Naive B cell (primary cell): ENCODE measurements at places on chromosomes 1 and 21.
A peak's percentile ranks its signal among the peaks of the same experiment; 100 is the strongest.

DNA sequence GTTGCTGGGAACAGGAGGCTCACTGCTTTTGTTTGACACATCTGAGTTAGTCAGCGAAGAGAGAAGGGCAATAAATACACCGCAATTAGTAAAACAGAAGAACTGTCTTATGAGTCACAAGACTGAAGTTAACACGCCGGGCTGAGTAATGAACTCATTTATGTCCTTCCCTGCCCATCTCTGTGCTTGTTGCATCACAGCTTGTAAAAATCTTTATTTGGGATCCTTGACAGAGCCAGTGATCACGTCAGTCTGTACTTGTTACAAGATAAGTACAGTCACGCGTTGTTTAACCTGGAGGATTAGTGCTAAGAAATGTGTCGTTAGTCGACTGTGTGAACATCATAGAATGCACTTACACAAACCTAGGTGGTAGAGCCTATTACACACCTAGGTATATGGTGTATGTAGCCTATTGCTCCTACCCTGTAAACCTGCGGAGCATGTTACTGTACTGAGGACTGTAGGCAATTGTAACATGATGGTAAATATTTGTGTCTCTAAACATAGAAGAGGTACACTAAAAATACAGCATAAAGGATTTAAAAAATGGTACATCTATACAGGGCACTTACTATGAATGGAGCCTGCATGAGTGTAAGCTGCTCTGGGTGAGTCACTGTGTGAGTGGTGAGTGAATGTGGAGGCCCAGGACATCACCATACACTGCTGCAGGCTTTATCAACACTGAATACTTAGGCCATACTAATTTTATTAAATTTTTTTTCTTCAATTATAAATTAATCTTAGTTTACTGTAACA is 272.2 kb downstream of the TNR start:
- no peak for DNase-seq

GRCh38 chr1:178361847-178362246 is 134.9 kb downstream of the CLEC20A start:
- DNase-seq = no peak

GRCh38 chr21:25560271-25560685 is 47.0 kb downstream of the MRPL39 start:
- DNase-seq = no peak

- no peak for DNase-seq
Measured at GRCh38 chr1:91036894-91037829, 15.3 kb upstream of the ZNF644 start.

DNA sequence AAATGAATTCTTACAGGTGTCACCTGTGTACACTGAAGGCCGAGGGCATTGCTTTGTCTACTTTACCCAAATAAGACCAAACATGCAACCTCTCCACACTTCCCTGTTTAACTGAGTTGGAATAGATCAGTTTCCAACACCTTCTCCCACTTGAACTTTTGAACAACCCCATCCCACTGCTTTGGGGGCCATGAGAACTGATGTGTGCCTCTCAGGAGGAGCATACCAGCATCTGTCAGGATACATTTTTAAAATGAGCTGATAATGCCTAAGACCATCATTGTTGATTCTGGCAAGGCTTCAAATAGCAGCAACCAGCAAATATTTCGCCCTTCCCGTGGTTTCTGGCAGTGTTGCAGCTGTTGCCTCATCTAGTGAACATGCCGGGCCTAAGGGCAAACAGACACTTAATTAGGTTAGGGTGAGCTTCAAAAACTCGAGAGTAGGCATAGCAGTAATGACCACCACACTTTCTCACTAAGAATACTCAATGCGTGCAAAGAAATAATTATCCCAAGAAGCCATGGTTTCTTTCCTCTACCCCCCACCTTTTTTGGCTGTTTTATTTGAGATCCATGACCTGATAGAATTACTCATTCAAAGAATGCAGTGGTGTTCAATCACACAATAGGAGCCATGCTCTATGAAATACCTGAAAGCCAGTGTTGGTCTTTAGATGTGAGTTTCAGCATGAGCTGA is 63.7 kb downstream of the MAP10 start:
- no peak for DNase-seq

DNA sequence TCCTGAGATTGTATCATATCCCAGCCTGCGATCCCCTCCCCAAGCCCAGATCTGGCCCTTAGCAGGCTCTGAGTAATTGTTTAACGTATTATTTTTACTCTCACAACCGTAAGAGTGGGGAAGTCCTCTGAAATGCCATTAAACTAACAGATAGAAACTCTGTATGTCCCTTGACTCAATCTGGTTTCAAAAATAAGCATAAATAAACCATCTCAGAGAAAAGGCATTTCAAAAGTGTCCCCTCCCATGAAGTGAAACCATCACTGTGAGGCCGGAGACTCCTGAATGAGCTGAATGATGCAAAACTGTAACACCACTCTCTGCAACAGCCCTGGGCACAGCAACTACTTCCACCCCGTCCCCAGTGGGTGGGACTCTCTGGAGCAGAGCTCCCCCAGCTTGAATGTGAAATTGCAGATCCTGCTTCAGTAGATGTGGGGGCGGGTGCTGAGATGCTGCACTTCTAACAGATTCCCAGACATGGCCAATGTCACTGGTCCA is 104.1 kb downstream of the SYF2 start:
- DNase-seq = no peak

GRCh38 chr1:29519788-29520110 is 283.4 kb downstream of the PTPRU start:
- DNase-seq = no peak

- no peak for DNase-seq
Measured at GRCh38 chr21:27250366-27250765, 283.5 kb upstream of the ADAMTS5 start.

- peak; percentile 3 for DNase-seq
Measured at GRCh38 chr1:178411756-178412399, 84.9 kb downstream of the CLEC20A start.

DNA sequence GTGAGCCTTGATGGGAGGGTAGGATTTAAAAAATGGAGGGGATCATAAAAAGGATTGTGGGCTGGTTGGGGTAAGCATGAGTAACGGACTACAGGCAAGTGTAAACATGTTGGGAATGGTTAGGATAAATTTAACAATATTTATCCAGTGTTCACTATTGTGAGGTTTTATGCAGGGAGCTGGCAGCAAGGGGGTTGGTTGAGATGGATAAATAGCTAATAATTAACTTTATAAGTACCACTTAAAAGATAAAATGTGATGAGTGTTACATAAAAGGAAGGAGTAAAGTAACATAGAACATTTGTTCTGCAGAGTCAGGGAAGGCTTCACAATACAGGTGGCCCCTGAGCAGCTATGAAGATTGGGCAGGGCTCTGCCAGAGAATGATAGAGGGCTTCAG is 109.0 kb downstream of the NGF start:
- DNase-seq = no peak

DNA sequence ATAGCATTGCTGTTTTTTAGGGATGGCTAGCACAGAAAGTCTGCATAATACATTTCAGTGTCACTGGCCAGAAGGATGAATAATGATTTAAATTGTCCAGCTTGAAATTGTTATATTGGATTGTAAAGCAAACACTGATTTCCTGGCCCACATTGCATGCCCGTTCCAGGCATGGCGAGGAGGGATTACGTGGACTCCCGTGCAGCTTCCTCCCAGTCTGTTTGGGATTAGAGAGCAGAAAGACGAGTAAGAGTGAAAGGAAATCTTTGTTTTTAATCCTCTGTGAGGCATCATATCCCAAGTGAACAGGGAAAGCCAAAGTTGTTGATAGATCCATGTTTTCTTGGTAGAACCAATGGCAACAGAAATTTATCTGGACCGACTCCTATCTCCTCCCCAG is 8.4 kb downstream of the TRIM58 start:
- no peak for DNase-seq

- no peak for DNase-seq
Measured at GRCh38 chr1:6245869-6246496, 2.0 kb downstream of the HES3 start.

DNA sequence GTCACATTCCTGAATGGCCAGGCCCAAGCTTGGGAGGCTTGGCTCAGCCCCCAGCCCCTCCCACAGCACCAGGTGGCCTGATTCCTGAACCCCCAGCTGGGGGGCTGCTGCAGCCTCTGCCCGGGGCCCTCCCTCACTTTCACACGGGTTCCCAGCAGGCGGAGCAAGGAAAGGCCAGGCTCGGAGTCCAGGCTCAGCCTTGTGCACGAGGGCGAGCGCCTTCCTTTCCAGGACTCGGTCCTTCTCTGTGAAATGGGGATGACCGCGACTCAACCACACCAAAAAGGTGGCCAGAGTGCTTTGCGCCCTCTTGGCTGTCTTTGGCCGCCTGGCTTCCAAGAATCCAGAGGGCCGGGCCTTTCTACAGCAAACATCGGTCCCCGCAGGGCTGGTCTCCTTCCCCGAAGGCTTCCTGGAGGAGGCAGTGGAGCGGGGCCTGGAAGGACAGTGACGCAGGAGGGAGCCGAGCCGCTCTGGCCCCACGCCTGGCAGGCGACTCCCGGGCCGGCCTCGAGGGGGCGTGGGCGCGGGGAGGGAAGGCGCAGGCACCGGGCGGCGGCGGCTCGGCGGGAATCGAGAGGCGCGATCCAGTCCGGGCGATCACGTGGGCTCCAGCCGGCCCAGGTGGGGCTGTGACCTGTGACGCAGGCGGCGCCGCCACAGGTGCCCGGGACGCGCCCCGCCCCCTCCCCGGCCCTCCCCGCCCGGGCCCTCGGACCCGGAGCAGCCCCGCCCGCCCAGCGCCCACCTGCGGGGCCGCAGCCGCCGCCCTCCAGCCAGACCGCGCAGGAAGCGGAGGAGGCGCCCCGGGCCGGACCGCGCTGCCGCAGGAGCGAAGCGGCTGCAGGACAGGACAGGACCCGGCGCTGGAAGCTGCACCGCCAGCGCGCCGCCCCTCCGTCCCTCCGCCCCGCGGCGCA is at the start of gene ARHGEF16:
TSS of gene ARHGEF16 (plus strand) at position 775 of the 920 bp plus-strand sequence. CDS start 8,420 bp downstream, outside the sequence.
- peak; percentile 29 for DNase-seq

- no peak for DNase-seq
Measured at GRCh38 chr1:77085109-77085508, 134.1 kb downstream of the PIGK start.

DNA sequence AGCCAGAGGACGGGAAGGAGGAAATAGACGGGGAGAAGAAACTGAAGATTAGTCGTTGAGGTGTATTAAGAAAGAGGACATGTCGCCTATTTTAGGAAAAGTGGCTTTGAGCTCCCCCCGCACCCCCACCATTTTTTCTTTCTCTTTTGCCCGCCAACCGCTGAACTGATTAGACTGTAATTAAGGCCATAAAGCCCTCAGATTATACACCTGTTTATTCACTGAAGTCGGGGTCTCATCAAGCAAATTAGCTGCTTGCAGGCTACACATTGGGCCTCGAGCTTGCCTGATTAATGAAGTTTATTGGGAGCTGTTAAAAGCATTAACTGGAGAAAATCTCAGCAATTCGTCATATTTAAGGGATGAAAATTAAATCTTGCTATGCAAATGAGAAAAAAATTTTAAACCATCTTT is 119.4 kb upstream of the RRP15 start:
- no peak for DNase-seq

GRCh38 chr1:106956721-106957120 is 99.8 kb upstream of the PRMT6 start:
- DNase-seq = no peak

DNA sequence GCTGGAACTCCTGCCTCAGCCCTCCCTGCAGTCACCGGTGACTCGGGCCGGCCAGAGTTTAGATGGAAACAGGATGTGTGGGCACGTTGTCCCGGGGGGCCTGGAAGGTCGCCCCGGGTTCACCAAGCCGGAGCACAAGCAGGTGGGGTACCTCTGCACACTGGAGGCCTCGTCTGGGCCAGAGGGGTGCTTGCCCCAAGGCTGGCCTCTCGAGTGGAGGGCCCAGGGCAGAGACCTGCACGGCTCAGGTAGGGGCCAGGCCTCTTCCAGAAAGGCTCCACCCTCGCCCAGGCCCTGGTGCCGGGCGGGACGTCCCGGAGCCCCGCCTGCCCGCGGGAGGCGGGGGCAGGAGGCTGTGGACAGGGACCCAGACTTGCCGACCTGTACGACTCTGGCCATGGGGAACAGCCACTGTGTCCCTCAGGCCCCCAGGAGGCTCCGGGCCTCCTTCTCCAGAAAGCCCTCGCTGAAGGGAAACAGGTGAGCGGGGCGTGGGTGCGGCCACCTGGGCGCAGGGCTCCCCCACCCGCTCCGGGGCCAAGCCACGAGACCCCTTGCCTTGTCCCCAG is at the start of gene PLEKHN1:
TSS of gene PLEKHN1 (plus strand) at position 348 of the 569 bp plus-strand sequence. CDS start at position 398, 50 bp downstream.
- no peak for DNase-seq

DNA sequence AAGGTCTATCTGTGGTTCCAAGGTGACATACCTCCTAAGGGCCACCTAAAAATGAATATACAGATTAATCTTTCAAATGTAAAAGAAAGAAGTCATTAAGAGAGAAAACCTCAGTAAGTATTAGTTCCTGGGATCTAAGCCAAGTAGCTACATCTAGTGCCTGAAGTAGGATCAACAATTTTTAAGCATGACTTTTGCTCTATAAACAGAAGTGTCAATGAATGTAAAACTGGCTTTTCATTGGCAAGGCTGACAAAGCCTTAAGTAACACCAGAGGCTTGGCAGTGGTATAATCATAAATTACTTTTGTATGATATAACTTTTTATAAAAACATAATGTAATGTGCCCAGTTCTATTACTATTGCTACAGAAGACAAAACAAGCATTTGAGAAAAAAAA is 12.2 kb upstream of the ACADM start:
- DNase-seq = no peak

DNA sequence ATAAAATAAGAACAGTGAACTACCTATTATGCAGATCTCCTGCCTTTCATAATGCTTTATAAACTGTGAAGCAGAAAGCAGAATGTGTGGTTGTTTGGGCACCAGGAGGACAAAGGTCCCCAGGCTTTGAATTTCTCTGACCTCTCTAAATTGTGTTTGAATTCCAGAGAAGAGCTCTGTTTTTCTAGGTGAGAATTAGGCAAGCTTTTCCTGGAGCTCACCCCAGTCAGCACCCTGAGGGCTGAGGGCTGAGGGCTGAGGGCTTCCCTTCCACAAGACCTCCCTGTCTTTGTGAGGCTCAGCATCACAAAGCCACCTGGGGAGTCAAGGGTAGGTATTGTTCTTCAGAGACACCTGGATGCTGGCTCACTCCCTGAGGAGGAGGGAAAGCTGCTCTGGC is 45.5 kb upstream of the LRIG2 start:
- DNase-seq = no peak

GRCh38 chr1:224720216-224720615 is 104.1 kb downstream of the CNIH3 start:
- no peak for DNase-seq
